Type B pancreatic cell (in vitro differentiated cells): ENCODE measurements at places on chromosomes 11 and 22.

DNA sequence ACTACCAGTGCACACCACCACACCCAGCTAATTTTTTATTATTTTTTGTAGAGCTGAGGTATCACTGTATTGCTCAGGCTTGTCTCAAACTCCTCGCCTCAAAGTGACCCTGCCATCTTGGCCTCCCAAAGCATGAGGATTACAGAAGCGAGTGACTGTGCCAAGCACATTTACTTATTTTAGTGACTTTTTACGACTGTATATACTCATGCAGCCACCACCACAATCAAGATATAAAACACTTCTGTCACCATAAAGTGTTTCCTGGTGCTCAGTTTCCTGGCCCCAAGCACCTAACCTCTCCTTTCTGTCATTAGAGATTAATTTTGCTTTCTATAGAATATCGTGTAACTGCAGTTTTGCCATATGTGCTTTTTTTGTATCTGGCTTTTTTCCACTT lies 25.9 kb downstream of the ELP4 start:
- no peak for DNase-seq

DNA sequence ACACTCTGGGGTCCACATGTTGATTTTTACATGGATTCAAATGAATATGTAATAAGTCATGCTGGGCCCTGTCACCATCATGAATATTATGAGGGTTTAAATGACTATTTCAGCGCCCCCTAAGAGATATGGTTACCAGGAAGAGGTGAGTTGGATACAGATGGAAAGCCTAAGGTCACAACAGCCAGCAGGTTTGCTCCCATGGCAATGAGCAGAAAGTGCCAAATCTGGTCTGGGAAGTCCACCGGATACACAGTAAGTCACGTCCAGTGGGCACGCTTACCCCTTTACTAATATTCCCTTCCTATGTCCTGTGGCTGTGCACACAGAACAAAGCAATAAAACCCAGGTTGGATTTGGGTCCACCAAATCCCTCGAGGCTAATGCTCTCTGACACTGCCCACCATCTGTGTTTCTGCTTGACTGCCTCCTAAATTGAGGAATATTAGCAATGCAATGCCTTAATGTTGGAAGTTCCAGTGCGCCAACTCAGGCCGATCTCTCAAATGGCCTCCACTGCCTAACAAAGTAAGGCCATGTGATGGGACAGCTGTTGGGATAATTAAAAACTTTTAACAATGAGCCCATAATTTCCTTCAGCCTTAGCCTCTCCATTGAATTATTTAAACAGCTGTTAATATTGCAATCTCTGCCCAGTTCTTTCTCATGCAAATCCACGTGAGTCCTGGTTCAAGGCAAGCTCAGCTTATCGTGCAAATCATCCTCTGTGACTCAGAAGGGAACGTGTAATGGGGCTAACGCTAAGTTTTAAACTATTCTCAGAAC lies 97.6 kb downstream of the SLC1A2 start:
- DNase-seq: no peak

DNA sequence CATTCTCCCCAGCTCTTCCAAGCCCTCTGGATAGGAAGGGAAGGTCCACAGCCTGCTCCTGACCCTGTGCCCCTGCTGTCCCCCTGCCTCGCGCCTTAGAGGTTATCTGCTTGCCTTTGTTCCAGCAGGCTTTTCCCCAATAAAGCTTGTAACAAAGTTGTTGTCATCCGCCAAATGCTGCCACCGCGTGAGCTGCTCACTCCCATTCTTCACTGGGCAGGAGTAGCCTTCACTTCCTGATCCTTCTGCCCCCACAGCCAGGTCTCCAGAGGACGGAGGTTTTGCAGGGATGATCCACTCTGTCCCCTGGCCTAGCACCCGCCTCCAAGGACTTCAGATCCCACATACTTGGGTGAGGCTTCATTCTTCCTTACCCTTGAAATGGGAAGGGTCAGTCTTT lies 94.0 kb upstream of the RASSF10 start:
- no peak for DNase-seq

- DNase-seq: no peak
Measured at GRCh38 chr11:103541186-103541795, 432.1 kb downstream of the DYNC2H1 start.

DNA sequence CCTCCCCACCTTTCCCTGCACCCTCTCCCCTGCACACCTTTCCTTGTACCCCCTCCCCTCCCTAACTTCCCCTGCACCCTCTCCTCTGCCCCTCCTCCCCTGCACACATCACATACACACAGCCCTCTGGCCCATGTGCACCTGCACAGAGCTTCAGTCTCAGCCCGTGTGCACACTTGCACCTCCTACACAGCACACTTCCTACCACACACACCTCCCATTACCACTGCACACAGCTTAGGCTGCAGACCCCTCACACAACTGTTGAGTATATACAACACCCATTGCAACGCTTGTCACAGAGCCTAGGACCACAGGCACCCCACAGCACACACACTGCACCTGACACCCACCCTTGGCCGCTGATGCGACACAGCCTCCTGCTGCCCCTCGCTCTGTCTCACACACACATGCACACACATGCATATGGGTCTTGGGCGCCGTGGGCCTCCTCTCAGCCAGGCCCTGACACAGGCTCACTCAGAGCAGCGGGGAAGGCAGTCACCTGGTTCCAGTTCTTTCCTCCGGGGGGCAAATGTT lies 411 bp downstream of the SIGIRR start:
- no peak for DNase-seq

GRCh38 chr11:3380706-3381545 lies 2.0 kb upstream of the ZNF195 start:
- no peak for DNase-seq

DNA sequence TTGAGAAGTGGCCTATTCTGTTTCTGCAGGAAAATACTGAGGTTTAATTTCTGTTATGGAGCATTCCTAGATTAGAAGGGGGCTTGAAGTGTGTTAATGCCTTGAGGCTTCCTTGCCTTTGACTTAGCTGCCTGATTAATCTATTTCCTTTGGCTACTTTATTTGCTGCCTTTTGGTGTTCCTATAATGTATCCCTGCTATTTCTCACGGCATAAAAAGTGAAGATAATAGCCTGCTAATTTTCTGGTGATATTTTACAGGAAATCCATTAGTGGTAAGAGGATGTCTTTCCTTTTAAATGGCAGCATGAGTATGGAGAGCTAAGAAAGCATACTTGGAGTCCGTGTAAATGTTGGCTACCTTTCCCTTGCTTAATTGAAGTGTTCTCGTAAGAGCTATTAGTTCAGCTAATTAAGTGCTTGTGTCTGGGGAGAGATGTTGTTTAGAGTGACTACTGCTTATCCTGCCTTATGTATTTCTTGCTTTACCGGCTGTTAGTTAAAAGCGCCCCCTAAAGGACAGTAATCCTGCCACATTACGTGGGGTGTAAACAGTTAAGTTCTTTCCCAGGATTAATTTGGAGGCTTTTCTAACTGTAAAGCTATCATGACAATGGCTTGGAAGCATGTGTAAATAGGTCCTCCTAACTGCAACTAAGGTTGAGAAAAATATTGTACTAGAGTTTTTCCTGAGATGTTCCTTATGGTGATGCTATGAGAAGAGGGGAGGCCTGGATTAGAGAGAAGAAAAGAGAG lies 45.6 kb downstream of the ZNF280B start:
- no peak for DNase-seq
